ENCODE measurements at places on chromosomes 2 and 18. TPM values are rescaled to one million over a fixed set of nuclear protein-coding genes. Genes with fewer than 3 reads are reported as not detected.

DNA sequence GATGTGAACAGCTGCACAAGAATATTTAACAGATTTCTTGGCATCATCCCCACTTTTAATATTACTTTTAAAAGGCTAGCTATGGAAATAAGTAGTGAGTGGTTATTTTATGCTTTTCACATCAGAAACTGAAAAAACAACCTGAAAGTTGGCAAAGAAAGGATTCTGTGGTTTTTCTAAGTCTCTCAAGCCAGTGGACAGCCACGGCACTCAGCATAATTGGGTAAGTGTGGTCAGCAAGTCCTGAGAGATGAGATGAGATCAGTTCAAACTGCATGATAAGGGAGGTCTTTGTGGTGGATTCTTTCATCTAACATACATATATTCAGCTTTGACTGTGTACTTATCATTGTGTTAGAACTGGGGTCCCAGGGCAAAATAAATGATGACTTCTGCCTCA, 105.2 kb downstream of the LYPD6B start:
- no peak for DNase-seq
- H3K27me3 ChIP-seq: no peaks in the 10 kb centered on the region
- H3K4me3 ChIP-seq: no peak overlapping the region
- no peak overlapping the region for H3K27ac ChIP-seq
- H3K36me3 ChIP-seq: peaks cover 13% of the 10 kb centered on the region
- H3K4me1 ChIP-seq: peaks cover 29% of the 10 kb centered on the region

DNA sequence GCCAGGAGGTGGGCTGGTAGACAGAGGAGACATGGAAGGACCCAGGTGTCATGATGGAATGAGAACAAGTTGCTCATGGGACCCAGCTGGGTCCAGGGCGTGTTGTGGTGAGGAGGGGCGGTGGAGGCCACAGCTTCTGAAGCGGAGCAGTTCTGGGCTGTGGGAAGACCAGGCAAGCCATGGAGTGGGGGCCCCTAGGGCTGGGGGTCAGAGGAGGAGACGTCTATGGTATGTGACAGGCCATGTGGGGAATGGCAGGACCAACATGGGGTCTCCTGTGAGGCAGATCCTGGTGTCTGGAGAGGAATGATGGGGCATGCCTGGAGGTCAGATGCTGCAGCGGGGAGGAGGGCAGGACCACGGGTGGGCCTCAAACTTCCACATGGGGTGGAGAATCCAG, 16.9 kb downstream of the MYO7B start:
- H3K27me3 ChIP-seq: peaks cover 54% of the 10 kb centered on the region
- no peaks in the 10 kb centered on the region for H3K36me3 ChIP-seq
- H3K27ac ChIP-seq: no peak overlapping the region
- no peaks in the 10 kb centered on the region for H3K4me1 ChIP-seq
- no peak overlapping the region for H3K4me3 ChIP-seq

DNA sequence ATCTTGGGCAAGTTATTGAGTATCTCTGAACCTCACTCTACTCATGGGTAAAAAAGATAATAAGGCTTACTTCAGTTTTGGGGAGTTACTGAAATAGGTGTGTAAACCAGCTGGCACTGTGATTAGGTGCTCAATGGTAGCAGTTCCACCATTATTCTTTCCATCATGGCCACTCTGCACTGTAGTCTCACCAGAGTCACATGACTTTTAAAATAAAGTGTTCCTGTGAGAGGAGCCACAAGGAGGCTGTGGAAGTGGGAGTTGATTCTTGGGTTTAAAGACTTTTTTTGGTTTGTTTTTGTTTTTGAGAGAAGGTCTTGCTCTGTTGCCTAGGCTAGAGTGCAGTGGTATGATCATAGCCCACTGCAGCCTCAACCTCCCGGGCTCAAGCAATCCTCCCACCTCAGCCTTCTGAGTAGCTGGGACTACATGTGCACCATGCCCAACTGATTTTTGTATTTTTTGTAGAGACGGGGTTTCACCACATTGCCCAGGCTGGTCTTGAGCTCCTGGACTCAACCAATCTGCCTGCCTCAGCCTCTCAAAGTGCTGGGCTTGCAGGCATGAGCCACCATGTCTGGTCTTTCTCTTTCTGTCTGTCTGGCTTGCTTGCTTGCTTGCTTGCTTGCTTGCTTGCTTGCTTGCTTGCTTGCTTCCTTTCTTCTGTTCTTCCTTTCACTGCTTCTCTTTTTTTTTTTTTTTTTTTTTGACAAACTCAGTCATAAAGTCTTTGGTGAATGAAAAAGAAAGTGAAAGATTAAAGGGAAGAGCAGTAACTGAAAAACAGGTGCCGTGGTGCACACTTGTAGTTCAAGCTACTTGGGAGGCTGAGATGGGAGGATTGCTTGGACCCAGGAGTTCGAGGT, 21.2 kb upstream of the ACVR1 start:
- H3K27me3 ChIP-seq: no peaks in the 10 kb centered on the region
- peaks cover 8% of the 10 kb centered on the region for H3K4me1 ChIP-seq
- no peak for DNase-seq
- H3K4me3 ChIP-seq: no peak overlapping the region
- no peak overlapping the region for H3K27ac ChIP-seq

GRCh38 chr2:220000586-220000985, 373.2 kb downstream of the SLC4A3 start:
- no peak overlapping the region for H3K4me3 ChIP-seq
- H3K4me1 ChIP-seq: peaks cover 12% of the 10 kb centered on the region
- no peak for DNase-seq
- no peak overlapping the region for H3K27ac ChIP-seq

GRCh38 chr2:60498127-60498815, 55.2 kb downstream of the BCL11A start:
- peaks cover 37% of the 10 kb centered on the region for H3K4me1 ChIP-seq
- peaks cover 14% of the 10 kb centered on the region for H3K36me3 ChIP-seq
- no peak for DNase-seq
- H3K4me3 ChIP-seq: no peak overlapping the region

DNA sequence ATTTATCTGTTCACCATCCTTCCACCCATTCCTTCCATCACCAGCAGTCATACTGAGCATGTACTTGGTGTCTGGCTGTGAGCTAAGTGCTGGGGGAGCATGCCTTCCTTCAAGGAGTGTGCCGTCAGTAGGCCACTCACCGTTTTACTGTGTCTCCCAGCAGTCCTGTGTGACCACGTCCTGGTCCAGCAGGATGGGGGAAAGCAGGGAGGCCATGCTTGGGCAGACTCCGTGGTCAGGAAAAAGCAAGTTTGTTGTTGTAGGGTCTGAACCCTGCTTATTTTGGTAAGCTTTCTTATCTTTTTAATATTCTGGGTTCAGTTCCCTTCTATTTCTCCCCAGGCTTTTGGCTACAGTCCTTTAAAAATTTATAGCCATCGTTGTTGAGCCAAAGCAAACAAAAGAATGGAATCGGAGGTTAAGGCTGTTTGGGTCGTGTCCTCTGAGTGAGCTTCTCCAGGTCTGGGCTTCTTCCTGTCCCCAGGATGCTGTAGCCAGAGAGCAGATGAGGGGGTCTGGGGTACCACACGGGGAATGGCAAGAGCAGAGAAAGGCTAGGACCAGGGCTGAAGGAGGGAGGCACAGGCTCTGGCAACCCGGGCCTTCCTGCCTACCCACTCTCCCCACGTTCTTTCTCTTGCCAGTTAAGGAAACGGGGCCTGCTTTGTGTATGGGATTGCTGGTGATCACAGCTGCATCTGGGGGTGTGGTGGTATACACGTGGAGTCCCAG, 13.5 kb downstream of the SLC30A3 start:
- H3K4me3 ChIP-seq: no peak overlapping the region
- H3K4me1 ChIP-seq: peaks cover 7% of the 10 kb centered on the region
- peaks cover 41% of the 10 kb centered on the region for H3K27me3 ChIP-seq
- H3K36me3 ChIP-seq: no peaks in the 10 kb centered on the region
- H3K27ac ChIP-seq: no peak overlapping the region

DNA sequence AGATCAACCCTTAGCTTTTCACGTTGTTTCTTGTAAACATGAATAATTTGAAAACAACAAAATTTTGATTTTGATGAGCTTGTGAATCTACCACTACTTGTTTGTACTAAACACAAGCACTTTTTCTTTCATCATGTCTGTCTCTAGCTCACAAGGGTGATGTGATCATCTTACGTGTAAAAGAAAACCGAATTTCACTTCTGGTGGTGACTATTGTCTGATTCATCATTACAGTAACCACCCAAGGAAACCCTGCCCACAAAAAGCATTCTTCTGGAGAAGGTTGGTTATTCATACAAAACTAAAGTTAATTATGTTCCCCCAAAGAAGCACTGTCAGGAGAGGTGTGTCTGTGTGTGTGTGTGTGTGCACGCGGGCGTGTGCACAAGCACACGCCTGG, 285.4 kb downstream of the ZNF516 start:
- H3K36me3 ChIP-seq: no peaks in the 10 kb centered on the region
- peaks cover 56% of the 10 kb centered on the region for H3K27me3 ChIP-seq
- H3K4me1 ChIP-seq: peaks cover 21% of the 10 kb centered on the region
- no peak for DNase-seq
- no peak overlapping the region for H3K27ac ChIP-seq
- no peak overlapping the region for H3K4me3 ChIP-seq

DNA sequence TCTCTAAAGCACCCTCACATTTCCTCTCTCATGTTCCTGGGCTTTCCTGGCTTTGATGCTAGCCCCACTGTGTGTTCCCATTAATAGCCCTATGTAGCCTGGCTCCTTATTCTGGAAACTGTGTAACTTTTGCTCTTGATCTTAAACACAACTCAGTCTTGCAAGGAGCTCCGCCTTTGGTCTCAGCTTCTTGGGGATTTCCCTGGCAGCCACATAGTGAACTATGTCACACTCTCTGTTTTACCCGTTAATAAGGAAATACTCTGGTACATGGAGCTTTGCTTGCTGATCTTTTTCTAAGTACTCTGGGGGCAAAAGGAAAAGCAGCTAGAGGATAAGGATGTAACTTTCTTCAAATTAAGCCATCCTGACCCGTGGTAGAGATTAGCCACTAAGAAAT, 259.3 kb downstream of the NEDD4L start:
- no peak overlapping the region for H3K4me3 ChIP-seq
- no peaks in the 10 kb centered on the region for H3K27me3 ChIP-seq
- peaks cover 3% of the 10 kb centered on the region for H3K4me1 ChIP-seq
- DNase-seq: no peak
- H3K27ac ChIP-seq: no peak overlapping the region
- peaks cover 9% of the 10 kb centered on the region for H3K36me3 ChIP-seq

GRCh38 chr2:201228271-201228911, 31.9 kb upstream of the CASP8 start:
- no peaks in the 10 kb centered on the region for H3K36me3 ChIP-seq
- no peak for DNase-seq
- no peak overlapping the region for H3K4me3 ChIP-seq
- H3K27me3 ChIP-seq: peaks cover 10% of the 10 kb centered on the region
- H3K27ac ChIP-seq: no peak overlapping the region
- H3K4me1 ChIP-seq: peaks cover 7% of the 10 kb centered on the region

GRCh38 chr2:74577448-74577847, 22.9 kb downstream of the DOK1 start:
- no peak overlapping the region for H3K4me3 ChIP-seq
- DNase-seq: no peak
- H3K27ac ChIP-seq: no peak overlapping the region
- peaks cover 5% of the 10 kb centered on the region for H3K27me3 ChIP-seq
- H3K4me1 ChIP-seq: peaks cover 16% of the 10 kb centered on the region

GRCh38 chr2:112646102-112646719, 472 bp downstream of the SLC20A1 start:
- H3K36me3 ChIP-seq: peaks cover 36% of the 10 kb centered on the region
- DNase-seq: peak; percentile 74
- H3K4me3 ChIP-seq: peak overlapping the region; percentile 94
- peak overlapping the region; percentile 88 for H3K27ac ChIP-seq
- peaks cover 16% of the 10 kb centered on the region for H3K27me3 ChIP-seq

DNA sequence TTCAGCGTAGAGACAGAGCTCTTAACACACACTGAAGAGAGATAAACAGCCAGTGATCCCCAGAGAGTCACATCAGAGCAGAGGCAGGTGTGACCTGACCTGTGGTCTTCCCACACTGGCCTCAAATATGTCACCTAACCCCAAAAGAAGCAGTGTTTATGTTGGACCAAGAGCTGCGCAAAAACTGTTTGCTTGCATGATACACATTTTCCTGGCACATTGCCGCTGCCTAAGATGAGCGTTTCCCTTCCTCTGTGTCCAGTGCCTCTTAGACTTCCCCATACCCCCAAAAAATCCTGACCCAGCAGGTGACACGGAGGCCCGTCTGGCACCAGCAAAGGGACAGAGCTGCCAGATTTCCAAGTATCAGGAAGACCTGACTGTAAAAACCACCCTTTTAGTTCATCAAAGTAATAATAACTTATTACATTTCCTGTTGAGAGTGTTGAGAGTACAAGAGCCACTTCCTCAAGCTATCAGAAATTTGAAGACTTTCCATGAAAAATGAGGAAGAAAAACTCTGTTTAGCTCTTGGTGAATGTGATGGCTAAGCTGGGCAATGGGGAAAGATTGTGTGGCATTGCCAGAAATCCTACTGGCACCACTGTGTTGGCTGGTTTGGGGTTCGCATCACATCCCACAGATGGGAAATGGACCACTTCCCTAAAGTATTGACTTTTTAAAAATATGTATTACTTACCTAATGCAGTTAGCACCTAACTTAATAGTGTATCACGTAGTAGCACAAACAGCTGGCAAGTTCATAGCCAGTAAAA, 6.7 kb downstream of the TNFRSF11A start:
- H3K4me1 ChIP-seq: peaks cover 5% of the 10 kb centered on the region
- DNase-seq: no peak
- no peak overlapping the region for H3K27ac ChIP-seq
- no peaks in the 10 kb centered on the region for H3K36me3 ChIP-seq

DNA sequence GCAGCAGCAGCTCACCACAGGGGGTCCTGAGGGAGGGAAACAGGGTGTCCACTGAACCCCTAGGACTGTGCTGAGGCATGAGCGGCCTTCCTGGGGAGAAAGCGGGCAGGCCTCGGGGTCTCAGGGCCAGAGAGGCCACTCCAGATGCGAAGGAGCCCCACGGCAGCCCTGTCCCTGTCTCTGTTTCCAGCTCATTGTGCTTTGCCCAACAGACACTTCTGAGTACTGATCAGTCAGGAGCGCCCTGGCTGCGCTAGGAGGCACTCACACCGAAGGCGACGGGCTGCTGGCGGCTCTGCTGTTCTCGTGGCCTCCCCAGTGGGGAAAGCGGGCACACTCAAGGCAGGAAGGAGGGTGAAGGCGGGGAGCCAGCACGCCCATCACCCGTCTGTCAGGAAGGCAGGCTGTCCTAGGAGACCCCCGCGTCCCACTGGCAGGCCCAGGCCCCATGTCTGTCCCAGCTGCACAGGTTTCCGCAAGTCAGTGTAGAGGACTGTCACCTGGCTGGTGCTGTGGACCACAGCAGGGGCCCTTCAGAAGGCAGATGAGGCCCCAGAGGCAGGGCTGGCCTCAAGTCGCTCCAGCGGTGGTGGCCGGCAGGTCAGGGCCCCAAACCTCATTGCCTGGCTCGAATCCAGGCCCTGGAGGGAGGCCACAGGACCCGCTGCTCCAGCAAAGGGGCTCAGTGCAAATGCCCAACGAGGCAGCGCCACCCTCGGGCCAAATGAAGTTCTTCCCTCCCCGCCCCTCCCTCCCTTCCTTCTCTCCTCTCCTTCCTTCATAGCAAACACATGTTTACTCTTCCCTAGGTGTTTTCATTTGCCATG, 6.8 kb downstream of the ESPNL start:
- no peaks in the 10 kb centered on the region for H3K36me3 ChIP-seq
- H3K27ac ChIP-seq: no peak overlapping the region
- H3K27me3 ChIP-seq: no peaks in the 10 kb centered on the region
- H3K4me3 ChIP-seq: no peak overlapping the region
- H3K4me1 ChIP-seq: peaks cover 3% of the 10 kb centered on the region
- peak; percentile 63 for DNase-seq

The CYP27C1 gene
- total RNA-seq: 0.62 TPM

The IAH1 gene
- total RNA-seq: 32.4 TPM

The VWA3B gene
- total RNA-seq: 4.1 TPM

The CHRNG gene
- total RNA-seq: 0.87 TPM

The ZSWIM2 gene
- total RNA-seq: not detected

The DSG1 gene
- 40.8 TPM for total RNA-seq

Measured in type B pancreatic cell (in vitro differentiated cells).